ENCODE measurements at places on chromosomes 5 and 9.

- no peak for DNase-seq
Observed at GRCh38 chr5:102937894-102938293, 182.0 kb downstream of the GIN1 start.

DNA sequence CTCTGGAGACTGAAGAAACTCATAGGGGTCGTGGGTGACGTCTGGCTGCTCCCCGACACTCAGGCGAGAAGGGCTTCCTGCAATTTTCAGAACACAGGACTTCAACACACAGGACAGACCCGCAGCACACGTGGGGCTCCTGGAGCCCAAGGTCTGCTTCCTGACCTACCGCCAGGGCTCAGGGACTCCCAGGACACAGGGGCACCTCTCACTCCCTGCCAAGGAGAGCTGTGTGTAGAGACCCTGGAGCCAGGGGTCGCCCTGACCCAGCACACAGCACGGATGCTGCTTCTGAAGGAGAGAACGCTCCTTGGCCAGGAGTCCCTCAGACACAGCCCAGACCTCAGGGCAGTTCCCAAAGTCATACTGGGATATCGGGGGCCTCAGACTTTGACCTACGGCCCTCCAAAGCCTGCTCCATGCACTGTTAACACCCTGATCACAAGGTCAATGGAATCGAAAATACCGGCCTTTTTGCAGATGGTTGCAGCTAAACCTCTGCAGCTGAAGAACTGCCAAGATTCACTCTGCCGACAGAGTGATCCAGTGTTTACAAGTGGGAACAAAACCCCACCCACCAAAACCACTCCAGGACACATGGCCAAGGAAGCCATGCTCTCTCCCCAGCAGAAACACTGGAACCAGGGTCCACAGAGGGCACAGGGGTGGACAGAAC lies 13.8 kb upstream of the ZDHHC11 start:
- no peak for DNase-seq

GRCh38 chr5:85906460-85906859 lies 711.3 kb upstream of the COX7C start:
- DNase-seq, result no peak

DNA sequence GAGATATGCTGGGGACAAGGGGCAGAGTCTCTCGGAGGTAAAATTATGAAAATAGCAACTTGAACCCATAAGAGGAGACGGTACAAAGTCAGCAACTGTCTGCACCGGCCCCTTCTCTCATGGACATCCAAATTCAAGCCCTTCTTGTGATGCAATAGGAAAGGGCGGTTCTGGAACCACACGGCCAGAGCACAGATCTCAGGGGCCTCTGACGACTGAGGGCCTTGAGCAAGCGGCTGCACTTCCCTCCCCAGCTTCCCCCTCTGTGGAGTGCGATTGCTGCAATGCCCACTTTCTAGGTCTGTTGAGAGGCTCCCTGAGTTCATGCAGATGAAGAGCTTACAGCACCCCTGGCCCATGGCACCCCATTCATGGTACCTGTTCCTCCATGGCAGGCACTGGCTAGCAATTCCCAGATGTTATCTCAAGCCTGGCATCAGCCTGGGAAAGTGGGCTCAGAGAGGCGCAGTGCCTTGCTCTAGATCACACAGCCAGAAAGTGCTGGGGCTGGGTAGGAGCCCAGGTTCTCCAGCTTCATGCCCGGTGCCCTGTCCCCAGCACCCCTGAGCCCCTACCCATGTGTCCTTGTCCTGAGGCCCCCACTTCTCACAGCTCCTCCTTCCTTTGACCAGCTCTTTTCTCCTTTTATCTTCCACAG lies 17.7 kb upstream of the CPLX2 start:
- DNase-seq, result no peak

- no peak for DNase-seq
Observed at GRCh38 chr5:88732181-88732633, 150.8 kb downstream of the MEF2C start.

DNA sequence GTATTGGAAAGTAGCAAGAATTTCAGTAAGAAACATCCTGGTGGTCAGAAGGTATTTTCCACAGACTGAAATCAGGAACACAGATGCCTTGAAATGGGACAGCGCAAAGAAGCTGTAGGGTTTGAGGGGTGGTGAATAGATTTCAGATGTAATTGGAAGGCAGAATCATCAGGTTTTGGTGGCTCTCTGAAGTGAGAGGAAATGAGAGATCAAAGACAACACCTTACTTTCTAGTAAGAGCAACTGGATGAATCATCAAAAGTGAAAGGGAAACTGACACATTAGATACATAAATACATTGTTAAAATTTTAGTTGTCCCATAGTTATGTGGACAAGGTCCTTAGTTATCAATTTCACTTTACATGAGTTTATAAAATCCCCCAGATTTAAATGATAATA lies 188.2 kb upstream of the SLC27A6 start:
- DNase-seq, result no peak

DNA sequence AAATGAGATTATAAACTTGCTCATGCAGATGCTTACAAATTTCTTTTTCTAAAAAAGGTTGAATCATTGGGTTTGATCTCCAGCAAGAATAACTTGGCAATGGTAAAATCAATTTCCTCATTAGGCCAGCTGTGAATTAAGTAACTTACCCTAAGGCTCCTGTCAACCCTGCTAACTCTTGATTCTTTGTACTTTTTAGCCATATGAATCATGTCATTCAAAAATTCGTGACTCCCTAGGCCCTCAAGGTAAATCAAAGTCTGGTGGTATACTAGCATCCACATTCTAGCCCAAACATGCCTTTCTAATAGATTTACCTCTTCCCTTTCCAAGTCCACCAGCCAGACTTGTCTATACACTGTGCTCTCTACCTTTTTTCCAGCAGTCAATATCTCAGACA lies 420.8 kb upstream of the BRINP1 start:
- DNase-seq, result no peak

GRCh38 chr9:7315746-7316145 lies 483.8 kb downstream of the DMAC1 start:
- no peak for DNase-seq

DNA sequence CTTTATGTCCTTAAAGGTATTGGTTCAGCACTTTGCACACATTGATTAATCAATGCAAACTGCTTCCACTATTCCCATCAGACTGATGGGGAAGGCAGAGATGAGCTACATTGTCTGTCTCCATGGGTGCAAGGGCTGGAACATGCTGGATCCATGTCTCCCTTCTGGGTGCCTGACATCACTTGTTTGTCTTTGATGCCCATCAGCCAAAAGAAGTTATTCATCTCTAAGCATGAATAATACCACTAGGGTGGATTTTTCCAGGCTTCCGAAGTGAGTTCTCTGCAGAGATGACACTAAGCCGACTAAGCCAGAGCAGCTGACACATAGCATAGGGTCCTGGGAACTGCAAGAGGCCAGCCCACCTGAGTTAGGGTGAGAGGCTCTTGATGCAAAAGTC lies 8.7 kb downstream of the FGF1 start:
- DNase-seq, result no peak

DNA sequence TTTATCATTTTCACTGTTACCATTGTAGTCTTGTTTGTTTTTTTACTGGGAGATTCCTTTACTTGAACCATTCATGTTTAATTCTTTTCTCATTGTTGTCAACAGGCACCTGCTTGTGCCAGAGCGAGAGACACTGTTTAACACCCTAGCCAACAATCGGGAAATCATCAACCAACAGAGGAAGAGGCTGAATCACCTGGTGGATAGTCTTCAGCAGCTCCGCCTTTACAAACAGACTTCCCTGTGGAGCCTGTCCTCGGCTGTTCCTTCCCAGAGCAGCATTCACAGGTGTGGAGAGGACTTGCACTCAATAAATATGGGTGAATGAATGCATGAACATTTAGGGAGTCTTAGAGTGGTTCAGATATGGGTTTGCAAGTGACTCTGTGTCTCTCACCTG lies 37.5 kb downstream of the NUP214 start:
- DNase-seq, result no peak

DNA sequence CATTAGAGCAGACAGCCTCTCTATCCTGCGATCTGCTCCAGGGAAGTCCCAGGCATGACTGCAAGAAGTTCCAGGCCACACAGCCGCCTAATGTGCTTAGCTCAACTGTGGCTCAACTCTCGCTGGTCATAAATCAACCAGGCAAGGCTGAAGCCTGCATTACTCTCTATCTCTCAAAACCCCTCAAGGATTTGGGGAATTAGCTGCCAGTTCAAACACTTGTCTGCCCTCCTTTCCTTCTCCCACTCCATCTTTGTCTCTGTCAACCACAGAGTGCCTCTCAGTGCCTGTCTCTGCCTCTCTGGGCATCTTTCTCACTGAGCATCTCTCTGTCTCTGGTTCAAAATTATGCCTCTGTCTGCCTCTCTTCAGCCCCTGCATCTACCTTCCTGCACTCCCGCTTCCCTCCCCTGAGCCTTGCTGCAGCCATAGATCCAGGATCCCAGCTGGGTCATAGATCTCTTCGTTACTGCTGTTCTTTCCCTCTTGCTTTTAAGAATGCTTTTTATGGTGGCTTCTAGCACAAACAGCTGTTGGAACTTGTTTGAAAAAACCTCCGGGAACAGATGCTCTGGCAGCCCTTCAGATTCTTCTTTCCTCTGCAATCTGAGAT lies 27.9 kb upstream of the GALNT10 start:
- no peak for DNase-seq

DNA sequence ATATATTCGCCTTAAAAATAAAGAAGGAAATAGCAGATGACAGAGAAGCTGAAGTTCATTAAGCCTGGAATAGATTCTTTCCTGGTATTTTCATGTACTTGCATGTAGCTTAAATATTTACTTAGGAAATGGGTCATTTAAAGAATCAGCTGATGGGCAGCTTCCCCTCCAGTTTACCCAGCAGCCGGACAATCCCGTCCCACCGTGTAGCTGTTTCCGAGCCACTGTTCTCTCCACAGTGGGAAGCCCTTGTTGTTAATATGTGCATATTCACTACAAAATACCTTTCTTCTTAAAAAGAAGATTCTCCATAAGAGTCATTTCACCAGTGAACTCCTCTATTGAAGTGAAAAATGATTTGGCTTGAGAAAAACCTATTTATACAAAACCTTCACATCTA lies 187.0 kb downstream of the FANCC start:
- no peak for DNase-seq

DNA sequence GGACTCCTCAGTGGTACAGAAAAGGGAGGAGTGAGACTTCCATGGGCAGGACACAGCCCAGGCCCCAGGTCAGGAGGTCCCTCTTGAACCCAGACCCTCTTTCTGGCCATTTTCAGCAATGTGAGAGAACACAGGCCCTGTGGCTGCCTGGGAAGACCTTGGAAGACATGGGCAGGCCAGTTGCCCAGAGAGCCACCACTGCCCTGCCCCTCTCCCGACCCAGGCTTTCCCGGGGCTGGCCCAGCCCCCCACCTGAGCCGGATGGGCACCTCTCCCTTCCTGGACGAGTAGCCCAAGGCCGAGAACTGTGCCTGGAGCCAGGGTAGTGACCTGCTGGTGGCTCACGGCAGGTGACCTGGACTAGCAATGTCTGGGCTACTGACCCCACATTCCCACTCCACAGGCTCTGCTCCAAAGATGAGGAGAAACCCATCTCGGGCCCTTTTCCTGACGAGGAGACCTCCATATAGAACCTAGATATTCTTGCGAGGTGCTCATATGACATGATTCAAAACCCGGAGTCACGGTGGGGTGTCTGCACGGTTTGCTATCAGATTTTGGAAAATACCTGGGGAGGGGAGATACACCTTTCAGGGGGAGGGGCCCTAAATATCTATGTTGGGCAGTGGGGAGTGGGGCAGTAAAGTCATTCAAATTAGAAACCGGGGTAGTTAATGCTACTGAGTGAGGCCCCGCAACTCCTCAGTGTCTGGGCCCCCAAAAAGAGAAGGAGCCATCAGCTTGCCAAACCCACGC lies 59.4 kb downstream of the ZNF354C start:
- DNase-seq, result no peak

DNA sequence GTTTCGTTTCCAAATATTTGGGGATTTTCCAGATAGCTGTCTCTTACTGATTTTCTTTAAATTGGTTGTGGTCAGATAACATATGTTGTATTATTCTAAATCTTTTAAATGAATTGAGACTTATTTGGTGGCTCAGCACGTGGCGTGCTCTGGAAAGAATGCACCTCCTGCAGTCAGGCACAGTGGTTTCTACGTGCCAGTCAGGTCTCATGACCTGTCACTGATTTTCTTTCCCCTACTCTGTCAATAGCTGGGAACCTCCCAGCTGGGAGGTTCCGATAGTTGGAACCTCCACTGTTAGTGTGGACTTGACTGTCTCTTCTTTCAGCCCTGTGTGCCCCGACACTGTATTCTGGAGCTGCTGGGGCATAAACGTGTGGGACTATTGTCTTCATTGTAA lies 27.6 kb downstream of the TRIP13 start:
- no peak for DNase-seq

GRCh38 chr9:121975801-121976277 lies 117.3 kb downstream of the TTLL11 start:
- no peak for DNase-seq

DNA sequence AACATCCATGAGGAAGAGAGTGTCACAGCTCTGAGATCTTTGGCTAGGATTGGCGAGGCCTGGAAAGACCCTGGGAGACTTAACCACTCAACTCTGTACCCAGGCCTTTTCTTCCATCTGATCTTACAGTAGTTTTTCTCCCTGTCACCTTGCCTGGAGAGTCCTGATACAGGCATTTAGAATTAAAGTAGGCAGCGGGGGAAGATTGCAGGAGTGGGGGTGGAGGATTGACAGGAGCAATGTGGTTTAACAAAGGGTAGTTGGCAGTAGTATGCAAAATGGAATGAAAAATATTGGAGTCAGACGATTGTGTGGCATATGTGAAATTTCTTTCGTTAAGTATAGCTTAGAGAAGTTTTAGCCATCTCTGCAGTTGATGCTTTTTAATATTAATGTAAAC lies 16.9 kb downstream of the TMEFF1 start:
- DNase-seq, result no peak

GRCh38 chr5:153632748-153633290 lies 142.3 kb downstream of the GRIA1 start:
- no peak for DNase-seq

- no peak for DNase-seq
Observed at GRCh38 chr5:112401924-112402323, 17.2 kb downstream of the EPB41L4A start.

GRCh38 chr5:156764176-156764971 lies 85.7 kb upstream of the PPP1R2B start:
- no peak for DNase-seq

GRCh38 chr9:123119566-123119965 lies 86.1 kb downstream of the GPR21 start:
- no peak for DNase-seq

DNA sequence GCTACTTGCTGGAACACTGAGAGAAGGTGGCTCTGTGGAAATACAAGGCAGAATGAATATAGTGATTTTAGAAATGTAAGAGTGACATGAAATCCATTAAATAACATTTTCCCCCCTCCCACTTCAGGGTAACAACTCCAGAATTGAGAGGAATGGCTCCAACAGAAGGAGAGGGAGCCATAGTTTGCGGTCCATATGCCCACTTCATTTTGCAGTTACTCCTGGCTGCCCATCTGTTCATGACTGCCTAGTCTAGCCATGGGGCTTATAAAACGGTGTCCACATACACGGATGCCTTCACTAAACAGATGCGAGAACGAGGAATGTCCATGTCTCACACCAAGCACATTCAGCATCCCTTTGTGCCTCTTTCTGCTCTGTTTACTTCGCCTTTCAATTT lies 186.7 kb downstream of the TMEM38B start:
- no peak for DNase-seq
